Liver (tissue), 10 donors: ENCODE measurements at places on chromosomes 12 and 14. TPM values are rescaled to one million over a fixed set of nuclear protein-coding genes. Genes with fewer than 3 reads are reported as not detected.

DNA sequence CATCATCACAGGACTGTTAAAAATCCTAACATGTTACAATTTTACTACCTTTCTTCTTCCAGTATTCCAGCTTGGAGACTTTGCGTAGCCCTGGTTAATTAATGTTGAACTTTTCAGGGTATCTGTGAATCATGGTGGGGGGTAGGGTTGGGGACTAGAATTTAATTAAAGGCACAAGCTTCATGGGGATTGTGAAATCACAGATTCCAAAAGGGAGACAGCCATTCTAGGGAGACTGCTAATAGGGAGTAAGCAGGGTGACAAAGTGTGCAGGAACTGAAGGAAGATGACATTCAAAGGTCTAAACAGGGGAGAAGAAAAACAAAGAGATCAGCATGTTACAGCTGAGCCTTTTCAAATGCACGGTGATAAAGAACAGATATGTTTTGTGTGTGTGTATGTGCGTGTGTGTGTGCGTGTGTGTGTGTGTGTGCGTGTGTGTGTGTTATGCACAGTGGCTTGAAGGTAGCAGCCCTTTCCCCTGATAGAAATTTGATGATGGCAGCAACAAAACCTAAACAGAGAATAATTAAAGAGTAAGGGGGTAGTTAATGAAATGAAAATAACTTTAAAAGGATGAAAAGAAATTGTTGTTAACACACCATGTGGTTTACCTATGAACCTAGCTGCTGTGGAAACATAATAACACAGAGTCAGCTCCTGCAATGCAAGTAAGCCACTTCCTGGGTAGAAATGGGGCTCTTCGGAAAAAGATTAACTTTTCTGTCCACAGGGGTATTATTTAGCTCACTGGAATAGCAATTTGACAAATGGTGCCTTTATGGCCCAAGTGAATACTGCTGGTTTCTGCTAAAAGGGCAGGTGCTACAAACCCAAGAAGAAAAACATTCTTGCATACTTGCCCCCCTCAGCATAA lies 581.7 kb downstream of the DIO2 start:
- no peak overlapping the region for H3K27ac ChIP-seq
- H3K36me3 ChIP-seq = no peaks in the 10 kb centered on the region
- H3K4me3 ChIP-seq = no peak overlapping the region
- no peak for DNase-seq
- H3K4me1 ChIP-seq = no peaks in the 10 kb centered on the region

GRCh38 chr12:4496145-4496838 lies 42.4 kb upstream of the RAD51AP1 start:
- no peaks in the 10 kb centered on the region for H3K4me1 ChIP-seq
- peaks cover 7% of the 10 kb centered on the region for H3K36me3 ChIP-seq
- no peaks in the 10 kb centered on the region for H3K27me3 ChIP-seq
- no peak overlapping the region for H3K4me3 ChIP-seq

GRCh38 chr12:82800185-82800584 lies 113.5 kb downstream of the TMTC2 start:
- no peak for DNase-seq
- no peak overlapping the region for H3K27ac ChIP-seq
- H3K4me3 ChIP-seq = no peak overlapping the region
- no peaks in the 10 kb centered on the region for H3K36me3 ChIP-seq

GRCh38 chr12:86050010-86050409 lies 175.9 kb downstream of the NTS start:
- H3K4me3 ChIP-seq = no peak overlapping the region
- no peak overlapping the region for H3K27ac ChIP-seq
- no peaks in the 10 kb centered on the region for H3K27me3 ChIP-seq
- no peak for DNase-seq

DNA sequence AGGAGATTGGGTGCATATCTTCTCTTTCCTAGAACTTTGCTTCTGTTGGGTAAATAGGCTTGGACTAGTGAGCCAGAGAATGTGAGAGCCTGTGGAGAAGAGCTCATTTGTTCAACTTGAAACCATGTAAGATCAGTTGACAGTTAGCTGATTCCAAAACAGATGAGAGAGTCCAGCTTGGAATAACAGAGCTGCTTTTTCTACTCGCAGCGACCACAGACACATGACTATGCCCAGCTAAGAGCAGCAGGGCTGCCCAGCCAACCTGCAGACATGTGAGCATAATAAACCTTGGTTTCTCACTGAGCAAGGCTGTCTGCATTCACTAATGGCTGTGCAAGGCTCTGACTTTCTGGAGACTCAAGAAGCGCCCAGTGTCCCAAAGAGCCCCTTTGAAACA lies 209.2 kb downstream of the C12orf75 start:
- H3K36me3 ChIP-seq = no peaks in the 10 kb centered on the region
- no peak for DNase-seq
- no peak overlapping the region for H3K27ac ChIP-seq
- no peaks in the 10 kb centered on the region for H3K4me1 ChIP-seq
- no peaks in the 10 kb centered on the region for H3K27me3 ChIP-seq

- H3K27me3 ChIP-seq = no peaks in the 10 kb centered on the region
- no peak overlapping the region for H3K4me3 ChIP-seq
- DNase-seq = no peak
- H3K4me1 ChIP-seq = no peaks in the 10 kb centered on the region
- no peak overlapping the region for H3K27ac ChIP-seq
These were observed 238.5 kb downstream of the CACNA1C start for GRCh38 chr12:2291182-2291832.

DNA sequence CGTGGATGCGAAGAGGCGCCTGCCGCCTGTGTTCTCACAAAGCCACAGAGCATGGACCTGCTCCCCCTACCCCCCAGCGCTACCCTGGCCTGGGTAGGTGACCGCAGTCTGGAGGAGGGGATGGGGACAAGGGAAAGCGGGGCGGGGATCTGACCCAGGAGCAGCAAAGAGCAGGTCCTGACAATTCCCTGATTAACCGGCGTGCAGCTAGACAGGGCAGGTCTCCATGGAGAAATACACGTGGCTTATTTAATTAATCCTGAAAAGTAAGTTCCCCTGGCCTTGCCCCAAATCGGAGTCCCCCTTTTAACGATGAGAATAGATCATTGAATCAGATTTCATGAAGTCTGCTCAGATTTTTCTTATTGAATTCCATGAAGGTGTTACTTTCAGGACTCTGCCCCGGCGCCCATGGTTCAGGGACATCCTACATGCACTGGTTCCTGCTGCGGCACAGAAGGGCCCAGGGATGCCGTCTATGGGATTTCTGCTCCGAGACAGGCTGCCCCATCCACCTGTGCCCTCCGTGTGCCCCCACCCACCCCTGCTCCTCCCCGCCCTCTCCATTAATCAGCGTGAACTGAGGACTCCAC lies 251.0 kb upstream of the SFSWAP start:
- no peaks in the 10 kb centered on the region for H3K27me3 ChIP-seq
- H3K4me1 ChIP-seq = no peaks in the 10 kb centered on the region
- H3K4me3 ChIP-seq = no peak overlapping the region
- no peak for DNase-seq

- H3K4me3 ChIP-seq = no peak overlapping the region
- no peaks in the 10 kb centered on the region for H3K4me1 ChIP-seq
- H3K27ac ChIP-seq = no peak overlapping the region
- H3K36me3 ChIP-seq = no peaks in the 10 kb centered on the region
- no peak for DNase-seq
These were observed 180.8 kb downstream of the KLHL28 start for GRCh38 chr14:44780989-44781388.

GRCh38 chr12:95857156-95857555 lies 1.6 kb upstream of the SNRPF start:
- H3K27me3 ChIP-seq = no peaks in the 10 kb centered on the region
- peaks cover 15% of the 10 kb centered on the region for H3K4me1 ChIP-seq
- no peak overlapping the region for H3K4me3 ChIP-seq
- DNase-seq = no peak

GRCh38 chr14:55092341-55092740 lies 36.7 kb upstream of the LGALS3 start:
- DNase-seq = no peak
- no peak overlapping the region for H3K4me3 ChIP-seq
- no peak overlapping the region for H3K27ac ChIP-seq
- H3K36me3 ChIP-seq = no peaks in the 10 kb centered on the region
- no peaks in the 10 kb centered on the region for H3K27me3 ChIP-seq

GRCh38 chr12:18422871-18423270 lies 161.6 kb downstream of the PIK3C2G start:
- no peak overlapping the region for H3K4me3 ChIP-seq
- no peak for DNase-seq
- H3K4me1 ChIP-seq = no peaks in the 10 kb centered on the region
- H3K27ac ChIP-seq = no peak overlapping the region

DNA sequence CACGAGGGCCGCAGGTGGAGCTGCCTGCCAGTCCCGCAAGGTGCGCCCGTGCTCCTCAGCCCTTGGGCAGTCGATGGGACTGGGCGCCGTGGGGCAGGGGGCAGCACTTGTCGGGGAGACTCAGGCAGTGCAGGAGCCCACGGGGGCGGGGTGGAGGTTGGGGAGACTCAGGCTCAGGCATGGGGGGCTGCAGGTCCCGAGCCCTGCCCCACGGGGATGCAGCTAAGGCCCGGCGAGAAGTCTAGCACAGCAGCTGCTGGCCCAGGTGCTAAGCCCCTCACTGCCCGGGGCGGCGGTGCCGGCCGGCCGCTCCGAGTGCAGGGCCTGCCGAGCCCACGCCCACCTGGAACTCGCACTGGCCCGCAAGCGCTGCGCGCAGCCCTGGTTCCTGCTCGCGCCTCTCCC lies 39.2 kb upstream of the P2RX7 start:
- H3K27ac ChIP-seq = no peak overlapping the region
- H3K36me3 ChIP-seq = no peaks in the 10 kb centered on the region
- DNase-seq = no peak
- H3K4me1 ChIP-seq = peaks cover 12% of the 10 kb centered on the region
- no peak overlapping the region for H3K4me3 ChIP-seq
- no peaks in the 10 kb centered on the region for H3K27me3 ChIP-seq

DNA sequence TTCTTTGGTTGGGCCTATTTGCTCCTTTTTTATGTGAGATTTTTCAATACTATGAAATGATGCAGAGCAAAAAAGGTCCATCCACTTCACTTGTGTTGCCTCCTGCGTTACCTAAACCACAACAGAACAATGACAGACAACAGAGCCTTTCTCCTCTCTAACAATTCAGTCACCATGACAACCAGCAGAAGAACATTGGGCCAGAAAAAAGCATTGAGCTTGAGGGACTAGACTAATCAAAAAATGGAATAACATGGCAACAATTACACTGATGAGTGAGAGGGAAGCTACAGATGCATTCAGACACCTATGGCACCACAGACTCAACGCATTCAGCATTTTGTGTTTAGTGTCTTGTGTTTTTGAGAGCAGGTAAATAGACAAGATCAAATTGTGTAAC lies 44.6 kb upstream of the PTCSC3 start:
- no peaks in the 10 kb centered on the region for H3K36me3 ChIP-seq
- H3K27ac ChIP-seq = no peak overlapping the region
- no peak overlapping the region for H3K4me3 ChIP-seq
- H3K27me3 ChIP-seq = no peaks in the 10 kb centered on the region
- no peak for DNase-seq

- H3K27me3 ChIP-seq = no peaks in the 10 kb centered on the region
- no peak overlapping the region for H3K27ac ChIP-seq
- H3K4me1 ChIP-seq = no peaks in the 10 kb centered on the region
- DNase-seq = no peak
- no peak overlapping the region for H3K4me3 ChIP-seq
These were observed 4.7 kb downstream of the FGD6 start for GRCh38 chr12:95212586-95212985.

- DNase-seq = no peak
- no peaks in the 10 kb centered on the region for H3K4me1 ChIP-seq
- no peaks in the 10 kb centered on the region for H3K27me3 ChIP-seq
- H3K4me3 ChIP-seq = peak overlapping the region; percentile 74
These were observed 116.7 kb downstream of the LMNTD1 start for GRCh38 chr12:25436206-25437030.

DNA sequence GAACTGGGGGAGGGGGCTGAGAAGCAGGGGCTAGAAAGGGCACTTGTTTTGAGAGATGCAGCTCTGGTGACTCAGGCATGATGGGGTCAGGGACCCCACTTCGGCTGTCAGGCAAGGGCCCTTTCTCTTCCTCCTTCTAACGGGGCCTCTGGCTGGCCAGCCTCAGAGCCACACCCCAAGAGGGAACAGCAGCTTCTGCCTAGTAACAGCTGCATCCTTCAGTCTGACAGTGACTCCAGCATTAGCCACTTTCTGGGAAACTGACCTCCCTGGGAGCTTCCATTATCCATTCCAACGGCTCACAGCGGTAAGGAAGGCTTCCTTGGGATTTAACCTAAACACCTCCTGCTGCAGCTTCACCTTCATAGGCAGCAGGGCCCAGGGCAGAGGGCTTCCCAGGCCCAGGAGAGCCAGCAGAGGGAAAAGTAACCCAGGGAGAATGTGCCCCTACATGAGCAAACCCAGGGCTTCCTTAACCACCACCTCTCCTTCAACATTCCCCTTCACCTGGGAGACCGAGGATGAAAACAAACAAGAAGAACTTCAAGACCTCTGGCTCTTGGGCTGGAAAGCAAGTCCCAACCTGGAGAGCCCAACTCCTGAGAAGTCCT lies 2.7 kb downstream of the NCKAP5L start:
- H3K4me3 ChIP-seq = no peak overlapping the region
- H3K36me3 ChIP-seq = no peaks in the 10 kb centered on the region
- H3K4me1 ChIP-seq = peaks cover 25% of the 10 kb centered on the region
- H3K27ac ChIP-seq = no peak overlapping the region
- no peaks in the 10 kb centered on the region for H3K27me3 ChIP-seq

DNA sequence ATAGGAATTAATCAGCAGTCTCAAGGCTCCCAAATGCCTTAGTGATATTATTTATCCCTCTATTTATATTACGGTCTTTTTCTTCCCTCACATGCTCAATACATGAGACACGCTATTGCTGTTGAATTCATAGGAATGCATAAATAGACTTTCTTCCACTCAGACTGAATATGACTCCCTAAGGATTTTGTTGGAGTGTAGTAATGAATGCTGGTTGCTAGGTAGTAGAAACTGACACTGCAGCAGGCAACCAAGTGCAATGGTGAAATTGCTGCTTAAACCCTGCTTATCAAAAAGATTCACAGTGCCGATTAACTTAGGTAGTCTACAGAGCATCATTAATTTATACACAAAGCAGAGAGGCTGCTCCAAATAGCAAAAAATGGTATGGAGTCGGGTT lies 168.2 kb downstream of the KCNC2 start:
- H3K36me3 ChIP-seq = no peaks in the 10 kb centered on the region
- DNase-seq = no peak
- H3K4me3 ChIP-seq = no peak overlapping the region
- H3K4me1 ChIP-seq = no peaks in the 10 kb centered on the region

GRCh38 chr14:77638771-77639171 lies 22.3 kb upstream of the SPTLC2 start:
- H3K4me3 ChIP-seq = no peak overlapping the region
- H3K36me3 ChIP-seq = no peaks in the 10 kb centered on the region
- no peaks in the 10 kb centered on the region for H3K27me3 ChIP-seq
- no peaks in the 10 kb centered on the region for H3K4me1 ChIP-seq
- DNase-seq = no peak
- H3K27ac ChIP-seq = no peak overlapping the region

The DPY19L2 gene
- 0.42 TPM for total RNA-seq

The PYGL gene
- total RNA-seq = 102 TPM

The LALBA gene
- total RNA-seq = not detected

The STAB2 gene
- total RNA-seq = 21.6 TPM

The OTOGL gene
- total RNA-seq = 0.08 TPM

The ADAMTS20 gene
- total RNA-seq = 0.05 TPM

The GRIN2B gene
- not detected for total RNA-seq

The MAP3K12 gene
- total RNA-seq = 2.4 TPM

The TAS2R46 gene
- total RNA-seq = 1.1 TPM

The TC2N gene
- 1.9 TPM for total RNA-seq

The EML5 gene
- total RNA-seq = 0.92 TPM

The HCAR1 gene
- total RNA-seq = not detected

The DEPDC4 gene
- total RNA-seq = 1.7 TPM

The KRT82 gene
- not detected for total RNA-seq

The DMAC2L gene
- 6.3 TPM for total RNA-seq
